Effector CD4-positive, alpha-beta T cell (primary cell): ENCODE measurements at places on chromosomes 13 and 19.

DNA sequence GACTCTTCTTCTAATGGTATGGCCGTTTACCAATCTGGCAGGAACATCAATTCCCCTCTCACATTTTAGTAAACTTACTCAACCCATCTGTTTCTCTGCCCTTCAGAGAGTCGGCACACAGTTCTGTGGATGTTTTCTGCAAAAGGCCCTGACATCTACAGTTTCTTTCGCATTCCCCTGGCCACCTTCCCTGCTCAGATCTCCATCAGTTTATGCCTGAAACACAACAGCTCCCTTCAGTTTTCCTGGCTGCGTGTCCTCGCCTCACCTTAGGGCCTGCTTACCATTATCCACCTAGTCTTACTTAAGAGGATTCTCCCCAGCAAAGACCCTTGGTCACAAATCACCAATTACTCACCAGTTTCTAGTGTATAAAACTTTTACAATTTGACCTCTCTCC is 25.2 kb downstream of the COL4A1 start:
- DNase-seq, result no peak

GRCh38 chr13:25384758-25385410 is 13.1 kb downstream of the ATP8A2 start:
- DNase-seq, result no peak

DNA sequence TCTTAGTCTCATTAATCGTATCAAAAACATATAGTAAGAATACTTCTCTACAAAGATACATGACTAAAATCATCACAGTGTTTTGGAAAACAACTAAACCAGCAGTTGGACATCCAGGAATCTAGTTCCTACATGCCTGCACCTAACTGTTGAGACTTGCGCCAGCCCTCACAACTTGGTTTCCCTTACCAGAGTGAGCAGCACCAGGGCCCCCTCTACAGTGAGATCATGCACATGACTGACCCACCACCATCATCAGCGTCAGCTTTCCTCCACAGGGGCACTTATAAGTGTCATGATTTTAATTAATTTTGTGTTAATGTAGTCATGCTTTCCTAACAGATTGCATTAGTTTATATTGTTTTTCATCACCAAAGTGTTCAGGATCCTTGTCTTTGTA is 1322.0 kb downstream of the EFNB2 start:
- no peak for DNase-seq

GRCh38 chr19:39402346-39403300 is 4.0 kb upstream of the ZFP36 start:
- DNase-seq, result peak; percentile 81

GRCh38 chr13:73230716-73231115 is 171.9 kb downstream of the KLF5 start:
- no peak for DNase-seq

- DNase-seq, result no peak
Measured at GRCh38 chr13:27174766-27175455, 3.3 kb upstream of the USP12 start.

- DNase-seq, result no peak
Measured at GRCh38 chr13:34523406-34523805, 418.7 kb upstream of the NBEA start.

GRCh38 chr13:31922724-31923123 is 108.8 kb upstream of the FRY start:
- DNase-seq, result no peak

DNA sequence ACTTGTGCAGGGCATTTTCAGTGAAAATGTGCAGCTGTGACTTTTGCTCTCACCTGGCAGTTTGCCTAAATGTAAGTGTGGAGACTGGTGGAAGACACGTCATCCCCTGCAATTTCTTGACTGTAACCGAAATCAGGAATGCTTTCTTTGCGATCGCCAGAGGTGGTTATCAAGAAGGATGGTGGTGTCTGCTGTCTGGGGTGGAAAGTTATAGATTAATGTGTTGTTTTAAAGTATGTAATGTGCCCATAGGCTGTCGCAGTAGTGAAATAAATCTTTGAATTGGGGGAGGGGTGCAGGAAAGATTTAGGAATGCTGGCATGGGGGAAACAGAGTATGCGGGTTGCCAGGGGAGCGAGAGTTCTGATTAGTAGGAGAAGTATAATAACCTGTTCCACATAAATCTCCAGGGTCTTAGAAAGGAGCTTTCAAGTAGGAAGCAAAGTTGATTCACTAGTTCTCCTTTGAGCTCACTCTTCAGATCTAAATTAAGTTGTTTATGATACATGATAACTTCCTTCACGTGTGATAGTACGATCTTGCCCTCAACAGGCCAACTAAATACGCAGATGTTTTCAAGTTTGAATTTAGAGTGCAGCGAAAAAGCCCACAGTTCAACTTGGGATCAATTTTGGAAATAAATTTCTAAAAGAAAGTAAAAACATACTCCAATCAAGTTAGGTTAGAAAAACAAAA is 1520.0 kb upstream of the SLC10A2 start:
- no peak for DNase-seq

- no peak for DNase-seq
Measured at GRCh38 chr13:76570510-76570971, 315.7 kb downstream of the KCTD12 start.

DNA sequence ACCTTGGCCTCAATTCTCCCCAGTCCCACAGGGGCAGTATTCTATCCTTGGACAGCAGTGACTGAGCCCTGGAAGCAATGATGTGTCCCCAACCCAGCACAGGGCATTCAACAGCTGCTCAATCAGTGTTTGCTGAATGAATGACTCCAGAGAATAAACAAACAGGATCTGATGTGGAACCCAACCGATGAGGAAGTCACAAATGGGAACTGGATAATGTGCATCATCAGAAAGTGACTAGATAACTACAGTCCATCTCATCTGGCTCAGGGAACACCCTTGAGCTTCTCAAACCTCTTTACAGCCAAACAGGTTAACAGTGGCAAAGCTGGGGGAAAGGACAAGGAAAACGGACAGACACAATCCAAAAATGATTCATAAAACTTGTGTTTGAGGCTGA is 8.2 kb downstream of the SLC25A30 start:
- DNase-seq, result no peak

- no peak for DNase-seq
Measured at GRCh38 chr13:40204246-40204645, 462.2 kb downstream of the FOXO1 start.

- no peak for DNase-seq
Measured at GRCh38 chr19:40693150-40693788, 2.8 kb upstream of the NUMBL start.

- no peak for DNase-seq
Measured at GRCh38 chr13:111893607-111894443, 173.1 kb upstream of the SOX1 start.

DNA sequence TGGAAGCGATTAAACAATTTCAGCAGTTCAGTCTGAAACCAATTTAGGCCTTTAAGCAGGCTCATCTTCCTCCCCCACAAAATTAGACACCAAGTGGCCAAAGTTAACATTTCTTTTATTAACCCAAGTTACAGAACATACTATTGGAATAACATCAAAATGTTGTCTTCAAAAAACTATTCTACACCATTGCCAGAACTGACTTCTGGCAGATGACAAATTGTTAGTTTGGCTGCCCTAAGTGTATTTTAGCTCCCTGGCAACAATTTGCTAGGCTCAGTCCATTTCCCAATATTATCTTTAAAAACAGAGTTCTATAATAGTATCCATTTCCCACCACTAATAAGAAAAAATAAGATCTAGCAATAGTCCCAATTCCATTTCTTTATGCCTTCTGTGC is 107.8 kb downstream of the SGCG start:
- DNase-seq, result no peak

GRCh38 chr19:38853214-38853613 is 3.4 kb upstream of the HNRNPL start:
- DNase-seq, result no peak

DNA sequence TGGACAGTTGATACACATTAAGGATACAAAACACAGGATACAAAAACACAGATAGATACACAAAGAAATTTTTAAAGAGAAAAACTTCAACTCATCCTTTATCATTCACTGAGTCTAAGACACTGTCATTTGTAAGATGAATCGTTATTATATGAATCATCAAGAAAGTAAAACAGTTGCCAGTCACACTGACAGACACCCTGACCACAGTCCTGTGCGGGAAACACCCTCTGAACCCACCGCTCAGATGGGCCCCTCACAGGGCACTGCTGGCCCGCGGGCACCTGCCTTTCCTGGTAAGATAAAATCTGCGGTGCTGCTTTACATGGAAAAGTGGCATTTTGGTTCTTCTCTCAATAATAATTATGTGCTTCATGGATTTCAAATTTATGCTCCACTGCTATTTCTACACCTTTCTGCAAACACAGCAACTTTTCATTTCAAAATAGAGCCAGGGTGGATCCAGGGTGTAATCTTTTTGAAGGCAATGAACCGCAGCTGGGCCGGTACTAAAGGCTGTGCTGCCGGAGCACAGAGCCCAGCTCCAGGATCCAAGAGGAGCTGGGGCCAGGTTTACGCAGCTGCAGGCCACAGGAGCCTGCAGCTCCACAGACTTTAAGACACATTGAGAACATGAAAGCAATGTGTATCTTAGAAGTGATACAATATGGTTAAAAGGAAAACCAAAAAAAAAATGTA is 76.8 kb downstream of the TUBGCP3 start:
- no peak for DNase-seq

GRCh38 chr13:26060357-26060756 is 8.5 kb upstream of the SHISA2 start:
- no peak for DNase-seq

DNA sequence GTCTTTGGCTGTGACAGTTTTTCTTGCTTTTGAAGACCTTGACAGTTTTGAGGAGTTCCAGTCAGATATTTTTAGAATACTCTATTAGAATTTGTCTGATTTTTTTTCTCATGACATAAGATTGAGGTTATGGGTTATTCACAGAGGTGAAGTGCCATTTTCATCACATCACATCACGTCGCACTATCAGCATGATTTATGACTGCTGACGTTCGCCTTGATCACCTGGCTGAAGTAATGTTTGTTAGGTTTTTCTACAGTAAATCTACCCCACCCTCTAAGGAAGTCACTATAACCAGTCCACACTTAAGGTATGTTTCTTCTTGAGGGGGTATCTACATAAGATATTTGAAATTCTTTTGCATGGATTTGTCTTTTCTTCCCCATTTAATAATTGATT is 169.7 kb downstream of the NDFIP2 start:
- no peak for DNase-seq

GRCh38 chr13:44449999-44450821 is 76.6 kb downstream of the SERP2 start:
- DNase-seq, result no peak

DNA sequence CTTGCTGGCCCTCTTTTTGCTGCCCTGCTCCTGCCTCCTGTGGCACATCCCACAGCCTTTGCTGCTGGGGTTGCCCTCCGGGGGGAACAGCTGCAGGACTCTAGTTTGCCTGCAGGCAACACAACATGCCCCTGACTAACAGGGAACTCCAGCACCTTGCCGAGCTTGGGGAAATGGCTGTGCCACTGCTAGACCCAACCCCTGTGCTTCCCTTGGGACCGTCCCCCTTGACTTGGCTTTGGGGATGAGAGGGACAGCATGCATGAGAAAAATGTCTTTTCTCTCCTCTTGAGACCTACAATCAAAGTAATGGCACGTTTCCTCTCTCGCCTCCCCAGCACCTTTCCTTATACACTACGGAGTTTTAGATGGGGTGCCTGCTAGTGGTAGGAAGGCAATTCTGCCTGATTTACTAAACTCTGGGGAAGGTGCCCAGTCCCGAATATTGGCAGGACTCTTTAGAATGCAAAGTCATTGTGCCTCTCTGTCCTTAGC is 12.4 kb upstream of the VWA8 start:
- no peak for DNase-seq

DNA sequence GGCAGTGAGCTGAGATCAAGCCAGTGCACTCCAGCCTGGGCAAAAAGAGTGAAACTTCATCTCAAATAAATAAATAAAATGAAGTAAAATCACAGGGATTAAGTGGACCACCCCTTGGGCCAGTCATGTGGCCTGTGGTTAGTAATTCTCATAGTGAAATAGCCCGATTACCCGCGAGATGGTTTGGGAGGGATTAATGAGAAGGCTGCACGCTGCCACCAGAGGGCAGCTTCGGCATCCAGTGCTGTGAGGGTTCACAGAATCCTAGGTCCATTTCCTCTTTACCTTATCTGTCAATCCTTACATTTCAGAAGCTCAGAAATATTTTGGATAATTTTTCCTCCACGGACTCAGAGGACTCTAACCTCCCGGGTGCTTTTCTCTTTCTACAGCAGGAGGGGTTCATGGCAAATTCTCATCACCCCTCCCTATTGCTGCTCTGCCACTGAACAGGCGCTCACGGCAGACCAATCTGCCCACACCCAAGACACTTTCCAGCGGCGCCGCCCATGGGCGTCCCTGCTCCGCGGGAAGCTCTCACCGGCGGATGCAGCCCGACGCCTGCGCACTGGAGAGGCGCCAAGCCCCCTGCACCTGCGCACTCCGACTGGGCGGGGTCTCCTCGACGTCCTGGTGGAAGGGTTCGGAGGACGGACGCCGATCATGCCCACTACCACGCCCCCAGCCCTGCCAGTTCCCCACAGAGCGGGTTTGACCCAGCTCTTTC is 11.0 kb downstream of the ZNF835 start:
- DNase-seq, result no peak

DNA sequence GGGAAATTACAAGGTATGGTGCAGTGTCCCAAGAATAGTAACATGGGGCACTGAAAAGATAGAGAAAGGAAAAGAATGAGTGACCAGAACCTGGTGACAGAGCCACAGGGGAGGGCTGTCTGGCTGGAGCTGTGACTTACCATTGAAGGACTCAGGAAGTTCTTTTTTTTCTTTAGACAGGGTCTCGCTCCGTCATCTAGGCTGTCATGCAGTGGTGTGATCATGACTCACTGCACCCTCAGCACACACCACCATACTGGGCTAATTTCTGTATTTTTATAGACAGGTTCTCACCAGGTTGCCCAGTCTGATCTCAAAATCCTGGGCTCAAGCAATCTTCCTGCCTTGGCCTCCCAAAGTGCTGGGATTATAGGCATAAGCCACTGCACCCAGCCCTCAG is 8.8 kb upstream of the CPB2 start:
- DNase-seq, result no peak

- DNase-seq, result no peak
Measured at GRCh38 chr13:33472446-33472845, 186.9 kb upstream of the STARD13 start.

- no peak for DNase-seq
Measured at GRCh38 chr13:112759827-112760226, 70.0 kb downstream of the ATP11A start.

- no peak for DNase-seq
Measured at GRCh38 chr19:18373407-18373891, 12.5 kb upstream of the GDF15 start.

GRCh38 chr19:16330368-16330801 is 5.8 kb downstream of the KLF2 start:
- DNase-seq, result peak; percentile 94

GRCh38 chr19:50224986-50225747 is 21.7 kb downstream of the MYH14 start:
- no peak for DNase-seq
